CD4-positive, alpha-beta T cell treated with Interleukin-17A for 4 hours (primary cell): ENCODE measurements at places on chromosomes 6 and 20.

- DNase-seq: no peak
Observed at GRCh38 chr20:46206025-46206424, 87.9 kb downstream of the CD40 start.

- no peak for DNase-seq
Observed at GRCh38 chr6:151440498-151440897, 11.4 kb downstream of the RMND1 start.

DNA sequence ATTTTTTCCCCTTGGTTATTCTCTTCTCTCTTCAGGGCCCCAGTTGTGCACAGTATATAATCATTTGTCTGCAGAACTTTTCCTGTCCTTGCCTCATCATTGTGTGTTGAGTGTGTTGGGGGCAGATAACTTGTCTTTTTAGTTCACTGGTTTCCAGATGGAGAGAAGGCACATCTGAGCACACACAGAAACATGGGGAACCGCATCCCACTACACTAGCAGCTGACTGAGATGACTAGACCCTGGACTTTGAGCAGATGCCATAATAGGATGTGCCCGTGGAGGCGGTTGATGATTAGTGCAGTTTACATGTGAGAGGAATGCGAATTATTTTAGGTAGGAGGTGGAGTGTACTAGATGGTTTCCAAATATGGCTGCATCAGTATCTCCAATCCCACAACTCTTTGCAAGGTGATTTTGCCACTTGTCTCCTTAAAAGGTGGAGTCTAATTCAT, 26.5 kb upstream of the SH3BGRL2 start:
- DNase-seq: no peak

DNA sequence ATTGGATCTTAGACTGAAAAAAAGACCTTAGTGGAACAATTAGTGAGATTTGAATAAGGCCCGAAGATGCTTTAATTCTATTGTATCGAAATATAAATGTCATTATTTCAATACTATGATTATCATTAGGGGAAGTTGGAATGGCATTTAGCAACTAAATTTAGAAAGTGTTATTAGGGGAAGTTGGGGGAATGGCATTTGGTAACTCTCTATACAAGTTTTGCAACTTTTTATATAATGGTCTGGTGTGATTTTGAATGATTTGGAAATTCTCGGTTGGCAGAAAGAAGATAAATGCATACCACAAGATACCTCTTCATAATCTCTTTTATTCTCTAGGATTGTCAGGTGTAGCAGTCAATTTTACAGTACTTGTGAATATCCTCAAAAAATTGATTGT, 49.2 kb downstream of the RNF144B start:
- DNase-seq: no peak

- DNase-seq: no peak
Observed at GRCh38 chr6:27650620-27651370, 177.9 kb upstream of the ZNF184 start.

GRCh38 chr6:33875141-33875581, 71.4 kb upstream of the MLN start:
- no peak for DNase-seq

GRCh38 chr6:39335780-39336545, 13.5 kb upstream of the KCNK16 start:
- no peak for DNase-seq

DNA sequence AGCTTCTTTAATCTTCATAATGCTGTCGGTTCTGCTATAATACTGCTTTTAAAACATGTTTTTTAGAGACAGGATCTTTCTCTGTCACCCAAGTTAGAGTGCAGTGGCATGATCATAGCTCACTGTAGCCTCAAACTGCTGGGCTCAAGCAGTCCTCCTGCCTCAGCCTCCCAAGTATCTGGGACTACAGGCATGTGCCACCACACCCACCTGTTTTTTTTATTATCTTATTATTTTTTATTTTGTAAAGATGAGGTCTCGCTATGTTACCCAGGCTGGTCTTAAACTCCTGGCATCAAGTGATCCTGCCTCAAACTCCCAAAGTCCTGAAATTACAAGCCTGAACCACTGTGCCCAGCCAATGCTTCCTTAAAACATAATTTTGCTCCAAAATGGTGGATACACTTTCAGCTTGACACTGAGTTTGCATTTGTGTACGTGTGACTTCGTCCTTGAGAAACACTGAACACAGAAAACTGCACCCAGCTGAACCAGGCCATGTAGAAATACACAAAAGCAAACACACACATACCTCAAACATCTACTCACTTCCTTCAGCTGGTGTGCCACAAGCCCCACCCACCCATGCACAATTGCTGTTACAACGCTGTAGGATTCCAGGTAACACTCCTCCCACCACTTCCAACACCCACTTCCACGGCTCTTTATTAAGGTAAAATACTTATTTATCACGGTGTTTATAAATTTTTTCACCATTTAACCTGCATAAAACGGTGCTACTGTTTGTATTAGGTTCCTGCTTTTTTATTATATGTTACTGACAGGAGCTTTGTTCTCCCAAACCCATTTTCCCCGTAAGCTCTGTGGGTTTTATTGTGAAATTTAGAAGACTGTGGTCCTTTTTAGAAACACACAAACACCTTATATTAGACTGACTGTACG, 109.1 kb downstream of the TSHZ2 start:
- peak; percentile 33 for DNase-seq

DNA sequence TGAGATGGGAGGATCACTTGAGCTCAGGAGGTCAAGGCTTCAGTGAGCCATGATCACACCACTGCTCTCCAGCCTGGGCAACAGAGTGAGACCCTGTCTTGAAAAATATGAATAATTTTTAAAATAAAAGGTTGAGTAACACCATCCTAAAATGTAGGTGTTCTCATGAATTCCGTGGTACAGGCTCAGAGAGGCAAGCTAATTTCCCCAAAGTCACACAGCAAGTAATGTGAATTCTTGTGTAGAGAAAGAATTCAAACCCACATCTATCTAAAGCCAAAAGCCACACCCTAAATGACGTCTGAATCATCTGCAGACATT, 80.5 kb downstream of the ZNF217 start:
- no peak for DNase-seq

GRCh38 chr6:24391756-24392405, 10.9 kb upstream of the MRS2 start:
- DNase-seq: no peak

DNA sequence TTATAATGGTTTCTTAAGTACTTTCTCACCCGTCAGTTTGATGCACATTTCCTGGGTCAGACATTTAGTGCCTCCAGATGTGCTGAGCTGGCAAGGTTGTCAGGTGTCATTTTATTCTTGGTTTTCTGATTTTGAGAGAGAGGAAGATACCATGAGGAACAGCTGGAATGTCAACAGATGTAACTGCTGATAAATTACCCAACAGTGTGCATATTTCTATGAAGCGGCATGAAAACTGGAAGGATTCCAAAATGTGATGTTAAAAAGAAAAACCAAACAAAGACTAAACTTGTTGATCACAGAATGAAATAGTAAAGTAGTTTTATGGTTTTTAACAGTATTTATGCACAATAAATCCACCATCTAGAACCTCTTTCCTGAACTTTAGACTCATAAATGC, 447.3 kb downstream of the HDGFL1 start:
- no peak for DNase-seq

DNA sequence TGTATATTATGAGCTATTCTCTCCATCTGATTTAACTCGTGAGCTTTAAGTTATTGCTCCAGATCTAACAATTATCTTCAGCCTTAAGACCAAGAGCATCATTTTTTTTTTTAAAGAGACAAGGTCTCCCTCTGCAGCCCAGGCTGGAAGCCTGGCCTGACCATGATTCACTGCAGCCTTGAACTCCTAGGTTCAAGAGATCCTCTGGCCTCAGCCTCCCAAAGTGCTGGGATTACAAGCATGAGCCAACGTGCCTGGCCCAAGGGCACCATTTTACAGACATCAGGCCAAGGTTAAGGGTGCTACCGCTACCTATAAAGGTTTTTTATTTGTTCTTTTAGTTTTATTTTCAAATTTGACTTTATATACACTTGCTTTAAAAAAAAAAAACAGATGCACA, 2.3 kb downstream of the SUPT3H start:
- no peak for DNase-seq

DNA sequence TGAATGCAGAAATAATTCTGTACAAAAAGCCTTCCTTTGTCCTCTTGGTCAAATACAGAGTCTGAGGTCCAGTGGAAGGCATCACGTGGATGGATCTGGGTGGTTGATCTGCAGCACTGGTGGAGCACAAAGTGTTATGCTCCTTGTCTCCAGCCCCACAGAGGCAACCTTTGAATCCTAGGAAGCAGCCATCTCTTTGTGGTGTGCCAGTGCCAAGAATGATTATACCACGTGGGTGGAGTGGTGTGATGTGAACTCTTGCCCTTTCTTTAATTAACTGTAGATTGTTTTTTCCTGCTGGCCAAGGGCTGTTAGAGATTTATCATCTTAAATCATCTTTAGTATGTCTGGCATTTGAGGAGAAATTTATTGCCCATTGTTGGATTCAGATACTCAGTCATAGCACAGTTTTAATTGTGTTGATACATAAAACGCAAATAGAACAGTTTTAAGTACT, 31.1 kb downstream of the NCOA7 start:
- no peak for DNase-seq

DNA sequence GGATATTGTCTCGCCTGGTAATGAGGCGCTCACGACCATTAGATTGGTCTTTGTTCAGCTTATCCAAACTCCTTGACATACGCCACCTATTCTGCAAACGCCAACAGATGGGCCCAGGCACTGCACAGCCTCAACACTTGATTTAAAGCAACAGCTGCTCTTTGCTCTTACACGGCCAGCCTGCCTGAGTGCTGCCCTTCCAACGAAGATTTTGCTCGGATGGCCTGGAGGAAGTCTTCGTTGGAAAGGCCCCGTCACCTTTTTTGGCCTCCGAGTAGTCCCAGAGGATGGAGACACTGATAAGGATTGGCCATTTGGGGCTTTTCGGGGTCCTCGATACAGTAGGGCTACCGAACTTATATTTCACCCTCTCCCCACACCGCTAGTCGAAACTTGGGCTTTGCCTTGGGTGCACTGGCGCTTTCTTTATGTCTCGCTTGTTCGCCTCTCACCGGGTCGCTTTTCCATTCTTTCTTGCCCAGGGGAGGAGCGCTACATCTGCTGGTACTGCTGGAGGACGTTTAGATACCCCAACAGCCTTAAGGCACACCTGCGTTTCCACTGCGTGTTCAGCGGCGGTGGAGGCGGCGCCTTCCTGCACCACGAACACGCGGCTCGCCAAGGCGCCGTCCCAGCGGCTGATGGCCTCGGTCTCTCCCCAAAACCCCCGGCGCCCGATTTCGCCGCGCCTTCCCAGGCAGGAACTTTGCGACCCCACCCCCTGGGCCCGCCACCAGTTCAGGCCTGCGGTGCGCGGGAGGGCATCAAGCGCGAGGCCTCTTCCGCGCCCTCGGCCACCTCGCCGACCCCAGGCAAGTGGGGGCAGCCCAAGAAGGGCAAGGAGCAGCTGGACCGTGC, 6.1 kb downstream of the PRDM13 start:
- no peak for DNase-seq

GRCh38 chr6:30163090-30163917, at the start of gene TRIM15:
Gene TRIM15, plus strand, starts transcription at chr6:30163546. Its CDS starts 139 bp downstream, at chr6:30163685.
- peak; percentile 30 for DNase-seq

GRCh38 chr20:11445161-11445560, 472.5 kb upstream of the BTBD3 start:
- no peak for DNase-seq

DNA sequence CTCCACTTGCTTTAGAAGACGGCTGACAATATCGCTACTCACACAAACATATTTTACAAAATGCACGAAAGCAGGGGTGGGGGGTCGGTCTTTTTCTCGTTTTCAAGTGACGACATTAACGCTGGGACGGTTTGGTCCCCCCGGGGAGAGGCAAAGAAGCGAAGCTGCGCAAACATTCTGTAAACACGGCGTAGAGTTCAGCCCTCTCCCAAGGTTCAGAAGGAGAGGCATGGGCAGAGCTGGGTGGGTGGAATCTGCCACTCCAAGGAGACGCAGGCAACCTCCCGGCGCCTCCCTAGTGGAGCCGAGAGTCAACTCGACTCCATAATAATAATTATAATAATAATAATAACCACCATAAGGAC, 2.4 kb downstream of the NKX2-2 start:
- DNase-seq: no peak

DNA sequence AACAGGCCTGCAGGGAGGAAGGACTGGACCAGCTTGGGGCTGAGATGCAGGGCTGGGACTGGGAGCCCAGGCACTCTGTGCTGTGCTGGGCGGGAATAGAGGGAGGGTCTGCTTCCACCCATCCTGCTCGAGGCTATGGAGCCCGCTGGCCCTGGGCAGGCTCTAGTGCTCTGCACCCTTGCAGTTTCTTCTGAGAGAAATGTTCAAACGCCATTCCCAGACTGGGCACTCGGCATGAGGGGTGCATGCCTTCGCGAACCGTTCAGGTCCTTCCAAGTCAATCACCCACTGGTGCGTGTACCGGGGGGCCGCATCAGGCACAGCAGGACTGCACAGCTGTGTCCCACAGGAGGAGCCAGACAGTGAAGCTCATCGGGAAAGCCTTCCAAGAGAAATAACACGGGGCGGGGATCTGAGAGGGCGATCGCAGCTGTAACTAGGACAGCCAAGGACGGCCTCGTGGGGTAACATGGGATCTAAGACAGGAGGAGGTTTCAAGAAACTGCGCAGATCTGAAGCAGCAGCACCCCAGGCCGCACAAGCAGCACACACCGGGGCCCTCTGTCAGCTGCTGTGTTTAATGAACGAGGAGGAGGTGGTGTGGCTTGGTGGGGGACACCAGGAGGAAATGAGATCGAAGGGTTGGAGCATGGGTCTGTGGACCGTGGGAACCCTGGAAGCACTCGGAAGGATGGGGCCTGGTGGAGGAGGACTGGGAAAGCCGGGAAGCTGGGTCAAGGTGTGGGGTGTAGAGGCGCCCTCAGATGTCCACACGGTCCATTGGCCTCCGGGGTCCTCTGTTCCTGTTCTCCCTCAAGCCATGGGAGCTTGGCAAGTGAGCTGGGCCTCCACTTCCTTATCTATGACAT, 26.1 kb upstream of the PYGB start:
- no peak for DNase-seq

DNA sequence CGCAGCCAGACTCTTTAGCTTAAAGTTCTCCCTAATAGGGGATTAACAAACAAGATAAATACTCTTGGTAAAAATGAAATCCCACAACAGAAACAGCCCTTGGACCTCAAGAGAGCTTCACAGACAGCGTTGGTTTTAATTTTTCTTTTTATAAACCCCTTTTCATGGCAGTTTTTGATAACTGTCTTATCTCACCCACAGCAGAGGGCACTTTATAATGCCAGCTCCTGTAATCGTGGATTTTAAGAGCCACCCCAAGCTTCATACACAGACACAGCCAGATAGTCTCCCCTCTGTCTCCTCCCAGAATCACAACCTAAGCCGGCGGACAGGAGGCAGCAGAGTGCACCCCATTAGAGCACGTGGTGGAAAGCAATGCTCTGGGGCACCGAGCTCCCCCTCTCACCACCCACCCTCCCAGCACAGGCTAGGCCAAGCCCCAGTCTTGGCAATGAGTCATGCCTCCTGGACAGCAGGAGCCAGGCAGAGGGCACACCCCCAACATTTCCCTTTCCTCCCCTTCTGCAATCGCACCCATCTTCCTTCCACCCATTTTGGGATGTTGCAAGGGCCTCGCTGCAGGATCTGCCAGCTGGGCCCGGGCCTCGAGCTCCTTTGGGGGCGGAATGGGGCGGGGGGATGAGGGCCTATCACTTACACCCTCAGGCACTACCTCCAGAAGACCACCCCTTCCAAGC, 2.4 kb downstream of the JAG1 start:
- DNase-seq: peak; percentile 9

- no peak for DNase-seq
Observed at GRCh38 chr20:62114894-62115293, 7.4 kb upstream of the LSM14B start.

GRCh38 chr6:40962241-40962640, 76.8 kb downstream of the UNC5CL start:
- no peak for DNase-seq

- no peak for DNase-seq
Observed at GRCh38 chr6:150165020-150165702, 22.3 kb downstream of the PPP1R14C start.
